Pons (tissue), 1 donor: ENCODE measurements at places on chromosomes 7 and 10.

DNA sequence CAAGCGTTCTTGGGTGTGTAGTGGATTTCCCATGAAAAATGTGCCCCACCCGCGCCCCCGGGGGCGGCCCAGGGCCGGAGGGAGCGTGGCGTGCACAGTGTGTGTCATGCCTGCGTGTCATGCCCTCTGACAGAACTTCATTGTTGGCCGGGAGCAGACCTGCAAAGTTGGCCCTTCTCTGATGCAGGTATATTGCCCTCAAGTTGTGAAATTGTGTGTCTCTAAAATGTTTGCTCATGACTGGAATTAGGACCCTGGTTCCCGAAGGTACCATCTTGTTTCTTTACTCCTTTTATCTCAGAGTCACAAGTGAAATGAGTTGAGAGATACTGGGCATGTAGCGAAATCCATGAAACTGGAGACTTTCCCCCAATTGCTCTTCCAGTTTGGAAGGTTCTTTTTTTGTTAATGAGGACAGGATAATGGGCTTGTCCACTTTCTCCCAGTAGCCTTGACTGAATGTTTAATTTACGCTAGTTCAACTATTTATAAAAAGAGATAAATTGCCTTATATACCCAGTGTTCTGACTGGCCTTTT lies 26.2 kb downstream of the ADK start:
- DNase-seq: peak; percentile 59

GRCh38 chr7:15309872-15310271 lies 251.9 kb downstream of the AGMO start:
- DNase-seq: no peak

GRCh38 chr7:21044913-21045568 lies 258.4 kb upstream of the SP8 start:
- DNase-seq: no peak

GRCh38 chr10:131280101-131280500 lies 31.4 kb downstream of the TCERG1L start:
- no peak for DNase-seq

GRCh38 chr7:77653572-77653971 lies 42.7 kb upstream of the RSBN1L start:
- no peak for DNase-seq

GRCh38 chr7:51278797-51279196 lies 37.8 kb downstream of the COBL start:
- no peak for DNase-seq

GRCh38 chr10:38003026-38003425 lies 7.4 kb upstream of the ZNF33A start:
- no peak for DNase-seq

- no peak for DNase-seq
Measured at GRCh38 chr10:24133835-24134234, 75.1 kb upstream of the KIAA1217 start.

- DNase-seq: peak; percentile 69
Measured at GRCh38 chr7:92695308-92696261, 105.4 kb upstream of the FAM133B start.

- no peak for DNase-seq
Measured at GRCh38 chr10:84348447-84348846, 20.1 kb downstream of the CCSER2 start.

DNA sequence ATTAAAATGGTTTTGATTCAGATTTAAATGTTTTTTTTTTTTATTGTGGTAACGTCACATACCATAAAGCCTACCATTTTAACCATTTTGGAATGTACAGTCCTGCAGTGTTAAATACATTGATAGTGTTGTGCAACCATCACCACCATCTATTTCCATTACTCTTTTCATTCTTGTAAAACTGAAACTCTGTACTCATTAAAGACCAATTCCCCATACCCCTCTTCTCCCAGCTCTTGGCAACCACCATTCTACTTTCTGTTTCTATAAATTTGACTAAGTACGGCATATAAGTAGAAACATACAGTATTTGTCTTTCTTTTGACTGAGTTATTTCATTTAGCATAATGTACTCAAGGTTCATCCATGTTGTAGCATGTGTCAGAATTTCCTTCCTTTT lies 96.2 kb downstream of the EXOC4 start:
- DNase-seq: no peak

GRCh38 chr10:73183667-73184281 lies 15.9 kb downstream of the FAM149B1 start:
- no peak for DNase-seq
